Prostate gland (tissue), 2 donors: ENCODE measurements at places on chromosomes 3 and 15. TPM values are rescaled to one million over a fixed set of nuclear protein-coding genes. Genes with fewer than 3 reads are reported as not detected.

DNA sequence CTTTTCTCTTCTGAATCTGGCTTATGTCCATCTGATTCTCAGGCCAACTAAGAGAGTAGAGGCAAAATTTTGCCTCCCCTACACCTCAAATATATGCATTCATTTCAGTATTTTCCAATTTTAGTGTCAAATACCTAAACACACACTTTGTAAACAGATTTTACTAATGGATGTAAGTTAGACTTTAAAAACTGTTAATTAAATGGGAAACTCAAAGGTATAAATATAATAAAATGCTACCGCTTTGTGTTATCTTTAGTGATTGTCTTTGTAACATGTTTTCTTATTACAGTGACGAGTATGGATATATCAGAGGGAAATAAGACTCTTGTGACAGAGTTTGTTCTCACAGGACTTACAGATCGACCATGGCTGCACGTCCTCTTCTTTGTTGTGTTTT lies at the start of gene OR5AC2:
Gene OR5AC2 (plus strand): TSS at position 301 of the 400 bp plus-strand sequence. CDS start 0 bp downstream, at position 301.
- DNase-seq: no peak
- no peak within 1 kb of the TSS for H3K4me3 ChIP-seq
- H3K27ac ChIP-seq: no peak within 1 kb of the TSS
- no peaks in the 10 kb centered on the region for H3K36me3 ChIP-seq
- no peaks in the 10 kb centered on the region for H3K27me3 ChIP-seq

DNA sequence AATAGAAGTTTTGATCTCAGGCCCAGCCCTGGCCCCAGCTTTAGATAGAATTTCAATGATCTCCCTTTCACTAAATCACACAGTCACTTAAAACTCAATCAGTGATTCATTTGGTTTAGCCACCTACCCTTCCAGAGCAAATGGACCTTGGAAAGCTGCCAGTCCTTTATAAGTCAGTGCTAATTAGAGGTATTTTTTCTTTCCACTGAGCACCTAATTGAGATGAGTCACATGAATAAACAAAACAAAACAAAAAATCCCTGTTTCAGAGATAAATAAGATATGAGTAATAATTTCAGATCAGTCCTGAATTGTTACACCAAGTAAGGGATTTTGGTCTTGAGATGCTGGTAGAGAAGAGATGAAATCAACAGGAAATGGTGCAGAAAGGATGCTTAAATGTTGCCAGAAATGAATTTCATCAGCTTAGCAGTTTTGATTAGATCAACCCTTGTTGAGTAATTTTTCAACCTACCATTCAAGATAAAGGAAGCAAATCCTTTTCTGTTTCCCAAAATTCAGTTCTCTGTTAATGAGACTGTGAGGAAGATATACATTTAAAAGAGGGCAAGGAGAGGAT lies 352.0 kb upstream of the COL8A1 start:
- no peaks in the 10 kb centered on the region for H3K36me3 ChIP-seq
- no peak overlapping the region for H3K27ac ChIP-seq
- H3K27me3 ChIP-seq: no peaks in the 10 kb centered on the region

DNA sequence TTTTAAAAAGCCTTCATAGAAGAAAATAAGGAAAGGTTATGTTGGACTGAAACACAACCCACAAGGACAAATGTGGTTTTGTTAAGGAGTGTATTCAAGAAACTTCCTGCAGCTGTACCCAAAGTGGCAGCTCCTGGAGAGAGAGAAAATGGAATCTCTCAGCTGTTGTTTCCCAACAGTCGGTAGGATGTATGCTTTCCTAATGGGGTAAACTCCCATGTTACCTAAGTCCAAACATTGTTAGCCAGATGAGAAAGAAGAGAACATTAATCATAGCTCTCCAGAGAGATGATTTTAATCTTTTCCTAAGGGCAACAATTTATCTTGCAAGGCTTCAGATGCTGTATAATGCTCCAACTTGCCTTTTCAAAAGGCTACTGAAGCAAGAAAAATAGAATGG lies 22.6 kb upstream of the TEX9 start:
- no peak for DNase-seq
- H3K27me3 ChIP-seq: no peaks in the 10 kb centered on the region
- no peak overlapping the region for H3K4me3 ChIP-seq
- H3K36me3 ChIP-seq: no peaks in the 10 kb centered on the region
- H3K4me1 ChIP-seq: no peaks in the 10 kb centered on the region

DNA sequence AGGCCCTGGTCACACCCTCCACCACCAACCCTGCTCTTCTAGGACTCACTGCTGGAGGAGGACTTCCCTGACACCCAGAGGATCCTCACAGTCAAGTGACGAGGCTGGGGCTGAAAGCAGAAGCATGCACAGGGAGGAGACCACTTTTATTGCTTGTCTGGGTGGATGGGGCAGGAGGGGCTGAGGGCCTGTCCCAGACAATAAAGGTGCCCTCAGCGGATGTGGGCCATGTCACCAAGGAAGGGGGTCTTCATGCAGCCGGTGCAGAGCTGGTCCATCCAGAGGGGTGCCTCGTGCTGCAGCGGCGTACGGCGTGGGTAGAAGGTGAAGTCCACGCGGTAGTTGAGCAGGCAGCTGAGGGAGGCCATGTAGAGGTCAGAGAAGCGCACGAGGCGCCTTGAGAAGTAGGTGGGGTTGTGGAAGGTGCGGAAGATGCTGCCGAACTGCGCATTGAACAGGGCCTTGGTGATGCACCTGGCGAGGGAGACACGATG lies 9.4 kb downstream of the NT5DC2 start:
- H3K27ac ChIP-seq: peak overlapping the region; percentile 74
- H3K4me1 ChIP-seq: no peaks in the 10 kb centered on the region
- H3K27me3 ChIP-seq: no peaks in the 10 kb centered on the region

- H3K4me3 ChIP-seq: no peak overlapping the region
- H3K4me1 ChIP-seq: no peaks in the 10 kb centered on the region
- H3K27me3 ChIP-seq: no peaks in the 10 kb centered on the region
- H3K27ac ChIP-seq: no peak overlapping the region
- no peaks in the 10 kb centered on the region for H3K36me3 ChIP-seq
These were observed 868.6 kb downstream of the OTOL1 start for GRCh38 chr3:162365066-162365719.

Gene PLA2G4E
- 0.18 TPM for total RNA-seq

DNA sequence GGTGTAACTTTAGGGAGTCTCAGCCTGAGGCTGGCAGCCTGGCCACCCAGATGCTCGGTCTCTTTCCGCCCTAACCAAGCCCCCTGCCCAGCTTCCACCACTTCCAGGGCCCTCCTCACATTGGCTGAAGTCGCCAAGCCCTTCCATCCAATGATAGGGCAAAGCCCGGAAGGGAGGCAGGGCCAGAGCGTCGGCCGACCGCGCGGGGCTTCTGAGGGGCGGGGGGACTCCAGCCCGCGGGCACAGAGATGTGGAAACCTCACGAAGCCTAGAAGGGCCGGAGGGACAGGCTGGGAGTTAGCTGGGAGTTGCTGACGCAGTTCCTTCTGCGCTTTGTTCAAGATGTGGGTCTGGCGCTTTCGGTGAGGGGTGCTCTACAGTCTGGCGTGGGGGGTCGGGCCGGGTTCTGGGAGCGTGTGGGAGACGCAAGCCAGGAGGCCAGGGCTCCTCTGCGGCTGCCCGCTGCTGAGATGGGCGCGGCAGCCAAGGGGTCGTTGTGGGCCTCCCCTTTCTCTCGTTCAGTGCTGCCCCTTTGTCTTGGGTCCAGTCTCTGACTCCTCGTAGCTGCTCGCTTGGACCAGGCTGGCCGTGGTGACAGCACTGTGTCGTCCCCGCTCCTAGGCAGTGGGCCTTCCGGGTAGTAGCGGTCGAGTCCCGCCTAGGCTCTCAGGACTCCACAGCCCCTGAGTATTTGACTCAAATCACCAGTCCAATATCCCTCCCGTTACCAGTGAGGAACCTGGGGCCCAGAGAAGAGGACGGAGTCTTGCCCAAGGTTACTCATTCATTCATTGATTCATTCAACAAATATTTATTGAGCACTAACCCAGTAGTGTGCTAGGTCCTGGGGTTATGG lies at the start of gene ZNF660:
Gene ZNF660 (plus strand): TSS at position 319 of the 856 bp plus-strand sequence. CDS start 9,230 bp downstream, outside the sequence.
- H3K4me1 ChIP-seq: no peaks in the 10 kb centered on the region
- H3K27ac ChIP-seq: peak within 1 kb of the TSS; percentile 26
- DNase-seq: no peak
- H3K4me3 ChIP-seq: peak within 1 kb of the TSS; percentile 43
- no peaks in the 10 kb centered on the region for H3K27me3 ChIP-seq

DNA sequence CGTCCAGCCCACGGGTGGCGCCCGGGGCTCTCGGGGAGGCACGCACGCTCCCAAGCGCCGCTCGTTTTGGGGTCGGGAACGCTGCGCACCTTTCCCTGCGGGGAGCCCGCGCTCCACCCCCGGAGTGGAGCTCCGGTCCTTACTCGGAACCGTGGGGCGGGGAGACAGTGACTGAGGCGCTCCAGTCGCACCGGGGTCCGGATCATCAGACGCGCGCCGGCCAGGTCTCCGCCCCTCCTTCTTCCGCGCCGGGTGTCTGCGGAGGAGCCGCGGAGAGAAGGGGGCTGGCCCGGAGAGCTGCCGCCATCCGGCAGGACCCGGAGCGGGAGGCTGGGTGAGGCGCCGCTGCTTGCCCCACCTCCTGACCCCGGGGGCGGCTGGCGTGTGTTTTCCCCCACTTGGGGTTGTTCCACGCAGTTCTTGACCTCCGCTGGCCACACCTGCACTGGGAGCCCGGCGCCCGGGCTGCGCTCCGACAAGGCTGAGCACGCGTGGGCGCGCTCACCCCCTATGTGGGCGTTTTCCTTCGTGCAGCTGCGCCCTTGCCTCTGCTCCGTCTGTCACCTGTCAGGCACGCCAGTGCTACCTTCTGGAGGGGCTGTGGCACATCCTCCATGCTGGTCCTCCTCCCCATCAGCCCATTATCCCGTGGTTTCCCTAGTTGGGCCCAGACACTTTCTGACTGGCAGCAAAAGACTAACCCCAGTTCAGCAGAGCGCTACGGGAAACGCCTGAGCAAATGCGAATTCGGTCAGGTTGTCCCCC lies at the start of gene MCF2L2:
Gene MCF2L2 (minus strand): TSS at position 173 of the 765 bp plus-strand sequence. CDS start 642 bp downstream, outside the sequence.
- no peak within 1 kb of the TSS for H3K27ac ChIP-seq
- no peaks in the 10 kb centered on the region for H3K27me3 ChIP-seq
- no peaks in the 10 kb centered on the region for H3K4me1 ChIP-seq
- no peak for DNase-seq
- H3K4me3 ChIP-seq: peak within 1 kb of the TSS; percentile 43
- H3K36me3 ChIP-seq: no peaks in the 10 kb centered on the region

DNA sequence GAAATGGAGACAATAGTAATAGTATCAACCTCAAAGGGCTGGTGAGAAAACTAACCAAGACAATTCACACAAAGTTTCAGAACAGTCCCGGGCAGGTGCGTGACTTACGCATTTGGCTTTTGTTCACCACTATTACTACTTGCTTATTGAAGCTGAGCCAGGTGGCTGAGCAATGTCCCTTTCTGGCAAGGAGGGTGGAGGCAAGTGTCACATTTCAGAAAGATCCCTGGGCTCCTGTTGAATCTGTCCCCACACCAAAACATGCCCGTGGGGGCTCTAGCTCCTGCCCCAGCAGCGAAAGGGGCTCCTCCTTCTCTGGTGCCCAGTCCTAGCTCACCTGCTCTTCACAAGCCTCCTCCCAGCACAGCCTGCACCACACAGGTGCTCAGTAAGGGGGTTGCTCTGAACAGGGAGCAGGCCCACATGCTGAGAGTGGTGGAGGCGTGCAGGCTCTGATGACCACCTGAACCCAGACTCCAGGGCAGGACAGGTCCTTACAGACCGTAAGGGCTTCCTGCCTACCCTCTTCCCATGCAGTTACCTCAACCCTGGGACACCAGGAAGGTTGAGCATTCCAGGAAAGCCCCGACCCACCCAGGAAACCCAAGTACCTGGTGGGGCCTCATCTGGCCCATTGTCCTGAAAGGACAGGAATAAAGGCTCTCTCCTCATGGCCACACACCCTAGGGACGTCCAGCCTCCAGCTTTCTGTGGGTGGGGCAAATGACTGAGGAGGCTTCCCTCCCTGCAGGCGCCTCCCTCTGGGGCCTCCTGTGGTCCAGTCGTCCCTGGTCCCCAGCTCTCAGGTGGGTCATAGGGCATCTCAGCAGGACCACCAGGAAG lies 32.6 kb downstream of the SEMA7A start:
- H3K27ac ChIP-seq: no peak overlapping the region
- H3K4me1 ChIP-seq: no peaks in the 10 kb centered on the region
- H3K36me3 ChIP-seq: no peaks in the 10 kb centered on the region
- H3K27me3 ChIP-seq: no peaks in the 10 kb centered on the region

DNA sequence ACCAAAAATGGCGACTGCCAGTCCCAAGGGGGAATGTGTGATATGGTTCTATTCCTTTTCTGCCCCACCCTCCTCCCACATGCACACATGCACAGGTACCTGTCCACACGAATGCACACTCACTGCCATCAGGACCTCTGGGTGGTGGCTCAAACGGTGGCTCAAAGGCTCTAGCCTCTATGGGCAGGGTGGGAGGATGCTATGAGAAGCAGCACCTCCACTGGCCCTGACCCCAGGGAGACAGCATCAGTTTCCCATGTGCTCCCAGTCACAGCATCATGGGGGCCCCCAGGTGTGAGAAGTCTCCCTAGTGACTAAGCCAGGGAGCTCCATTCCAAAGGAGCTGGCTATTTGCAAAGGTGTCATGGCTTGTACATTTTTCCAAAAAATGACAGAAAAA lies 15.9 kb downstream of the SEMA3G start:
- DNase-seq: no peak
- no peaks in the 10 kb centered on the region for H3K36me3 ChIP-seq
- H3K27me3 ChIP-seq: no peaks in the 10 kb centered on the region
- no peak overlapping the region for H3K27ac ChIP-seq
- H3K4me1 ChIP-seq: no peaks in the 10 kb centered on the region

DNA sequence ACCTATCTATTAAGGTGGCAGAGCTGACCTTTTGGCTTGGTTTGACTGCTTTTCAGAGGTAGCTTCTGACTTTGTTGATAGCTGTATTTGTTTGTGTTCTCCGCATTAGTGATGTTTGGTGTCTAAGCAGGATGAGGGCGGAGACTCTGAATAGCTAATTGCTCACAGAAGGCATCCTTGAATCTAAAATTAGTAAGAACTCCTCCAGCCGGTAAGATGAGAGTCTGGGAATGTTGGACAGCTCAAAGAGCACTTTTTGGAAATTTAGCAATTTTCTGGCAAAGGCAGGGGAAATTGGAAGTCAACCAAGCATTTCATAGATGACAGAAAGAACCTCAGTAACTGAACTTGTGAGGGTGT lies 174.1 kb downstream of the KLHL25 start:
- peak overlapping the region; percentile 12 for H3K4me3 ChIP-seq
- no peaks in the 10 kb centered on the region for H3K36me3 ChIP-seq
- no peaks in the 10 kb centered on the region for H3K27me3 ChIP-seq

DNA sequence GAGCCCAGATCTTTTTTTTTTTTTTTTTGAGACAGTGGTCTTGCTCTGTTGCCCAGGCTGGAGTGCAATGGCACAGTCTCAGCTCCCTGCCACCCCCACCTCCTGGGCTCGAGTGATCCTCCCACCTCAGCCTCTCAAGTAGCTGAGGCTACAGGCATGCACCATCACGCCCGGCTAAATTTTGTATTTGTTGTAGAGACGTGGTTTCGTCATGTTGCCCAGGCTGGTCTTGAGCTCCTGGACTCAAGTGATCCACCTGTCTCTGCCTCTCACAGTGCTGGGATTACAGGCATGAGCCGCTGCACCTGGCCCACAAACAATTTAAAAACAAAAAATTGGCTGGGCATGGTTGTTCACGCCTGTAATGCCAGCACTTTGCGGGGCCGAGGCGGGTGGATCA lies 22.6 kb upstream of the SLC6A6 start:
- no peaks in the 10 kb centered on the region for H3K36me3 ChIP-seq
- H3K4me1 ChIP-seq: no peaks in the 10 kb centered on the region

GRCh38 chr3:191353022-191353777 lies 22.9 kb upstream of the UTS2B start:
- H3K4me1 ChIP-seq: no peaks in the 10 kb centered on the region
- no peak overlapping the region for H3K4me3 ChIP-seq
- H3K36me3 ChIP-seq: no peaks in the 10 kb centered on the region
- no peak for DNase-seq

GRCh38 chr15:98799461-98800390 lies 151.4 kb downstream of the IGF1R start:
- H3K4me1 ChIP-seq: peaks cover 42% of the 10 kb centered on the region
- no peaks in the 10 kb centered on the region for H3K27me3 ChIP-seq
- peak overlapping the region; percentile 7 for H3K4me3 ChIP-seq
- DNase-seq: no peak
- no peaks in the 10 kb centered on the region for H3K36me3 ChIP-seq
